Activated CD4-positive, alpha-beta T cell treated with anti-CD3 and anti-CD28 coated beads, Interleukin-2, amount 50 U/mL, for 1 hour (primary cell): ENCODE measurements at places on chromosomes 3 and 15.

- no peak for DNase-seq
Observed at GRCh38 chr3:176755552-176755951, 441.7 kb downstream of the TBL1XR1 start.

DNA sequence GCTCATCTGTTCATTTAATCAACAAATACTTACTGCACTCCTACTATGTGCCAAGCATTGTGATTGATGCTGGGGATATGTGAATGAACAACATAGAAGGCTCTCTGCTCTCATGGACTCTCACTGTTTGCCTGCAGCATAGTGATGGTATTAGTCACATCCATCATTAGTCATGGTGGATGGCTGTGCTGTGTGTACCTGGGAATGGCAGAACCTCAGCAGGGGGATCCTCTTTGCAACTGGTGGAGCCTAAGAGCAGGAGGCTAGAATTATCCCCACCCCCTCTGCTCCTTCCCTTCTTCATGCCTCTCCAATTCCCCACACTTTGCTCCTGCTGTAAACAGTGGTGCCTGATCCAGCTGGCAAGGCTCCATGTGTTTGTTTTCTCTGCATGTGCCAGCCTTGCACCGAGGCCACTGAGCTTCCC, 20.5 kb downstream of the BOC start:
- DNase-seq = no peak

- DNase-seq = no peak
Observed at GRCh38 chr3:67737906-67738865, 83.8 kb upstream of the SUCLG2 start.

GRCh38 chr15:65484876-65485275, 32.6 kb downstream of the DPP8 start:
- DNase-seq = no peak

GRCh38 chr15:31489801-31490646, 163.4 kb downstream of the KLF13 start:
- DNase-seq = peak; percentile 28

DNA sequence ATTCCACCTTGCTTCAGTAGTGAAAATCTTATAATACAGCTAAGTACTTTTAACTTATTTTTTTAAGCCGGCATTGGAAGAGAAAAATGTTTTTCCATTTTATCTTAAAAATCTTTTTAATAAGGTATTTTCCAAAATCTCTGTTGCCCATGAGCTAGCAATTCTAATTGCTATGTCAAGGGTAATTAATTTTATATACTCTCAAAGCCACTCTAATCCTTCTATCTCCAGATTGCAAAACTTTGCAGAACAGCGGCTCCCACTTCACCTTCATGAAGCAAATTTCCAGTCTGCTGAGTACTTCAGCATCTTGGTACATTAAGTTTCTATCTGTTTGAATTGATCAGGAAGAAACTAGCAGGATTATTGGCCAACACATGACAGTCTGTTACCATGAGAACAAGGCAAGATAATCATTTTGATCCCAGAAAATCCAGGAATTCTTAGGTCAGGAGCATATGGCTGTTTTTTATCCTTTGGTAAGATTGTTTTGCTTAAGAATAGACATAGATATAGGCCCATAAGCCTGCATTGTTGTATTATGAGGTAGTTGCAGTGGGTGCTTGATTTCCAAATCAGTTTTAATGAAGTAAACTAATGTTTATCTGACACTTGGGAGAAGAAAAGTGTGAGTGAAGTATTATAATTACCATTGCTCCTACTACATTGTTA, 6.0 kb downstream of the TIPARP start:
- no peak for DNase-seq

DNA sequence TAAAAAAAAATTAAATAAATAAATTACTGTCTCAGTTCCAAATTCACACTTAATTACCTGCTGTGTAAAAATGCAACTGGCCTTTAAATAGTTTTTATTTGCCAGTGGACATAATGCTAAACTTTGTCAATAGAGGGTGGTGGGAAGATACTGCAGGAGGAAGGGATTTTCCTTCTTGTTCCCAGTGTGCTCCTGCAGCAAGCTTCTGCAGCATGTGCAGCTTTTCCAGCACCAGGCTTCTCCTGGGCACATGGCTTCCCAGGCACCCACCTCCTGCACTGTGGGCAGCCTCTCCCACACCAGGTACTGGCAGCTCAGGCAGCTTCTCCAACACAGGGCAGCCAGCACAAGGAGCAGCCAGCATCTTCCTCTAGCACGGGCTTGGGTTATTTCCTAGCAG, 29.6 kb upstream of the BBX start:
- DNase-seq = no peak

DNA sequence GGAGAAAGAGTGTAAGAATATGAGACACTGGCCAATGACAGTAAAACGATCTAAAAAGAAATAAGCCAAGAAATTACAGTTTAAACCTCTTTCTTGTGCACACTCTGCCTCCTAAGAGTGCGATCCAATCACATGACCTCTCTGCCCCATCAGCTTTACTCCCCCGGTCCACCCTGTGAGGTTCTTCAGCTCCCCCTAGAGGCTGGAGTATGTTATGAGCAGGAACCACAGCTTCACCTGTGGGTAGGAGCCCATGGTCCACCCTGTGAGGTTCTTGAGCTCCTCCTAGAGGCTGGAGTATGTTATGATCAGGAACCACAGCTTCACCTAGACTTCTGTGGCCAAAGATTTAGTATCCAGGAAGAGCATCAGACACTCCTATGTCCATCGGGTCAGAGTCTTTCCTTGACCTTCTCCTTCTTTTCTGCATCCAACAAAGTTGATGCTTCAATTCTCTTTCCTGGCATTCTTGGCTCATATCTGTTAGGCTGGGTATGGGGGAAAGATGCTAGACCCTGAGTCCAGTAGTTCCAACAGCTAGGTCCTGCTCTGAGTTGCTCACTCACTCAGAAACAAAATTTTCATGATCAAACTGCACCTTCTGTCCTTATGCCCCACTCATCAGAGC, 164.0 kb downstream of the MINAR1 start:
- DNase-seq = no peak

GRCh38 chr3:180871901-180872300, 40.6 kb upstream of the FXR1 start:
- DNase-seq = no peak

- DNase-seq = no peak
Observed at GRCh38 chr15:68205954-68206539, 915 bp upstream of the CALML4 start.

- no peak for DNase-seq
Observed at GRCh38 chr3:25430287-25430934, 2.3 kb downstream of the RARB start.

GRCh38 chr3:11718637-11719405, 75.1 kb upstream of the VGLL4 start:
- peak; percentile 21 for DNase-seq

- DNase-seq = no peak
Observed at GRCh38 chr3:60746043-60746638, 505.1 kb downstream of the FHIT start.

- DNase-seq = no peak
Observed at GRCh38 chr3:146154995-146155394, 6.0 kb downstream of the PLOD2 start.

DNA sequence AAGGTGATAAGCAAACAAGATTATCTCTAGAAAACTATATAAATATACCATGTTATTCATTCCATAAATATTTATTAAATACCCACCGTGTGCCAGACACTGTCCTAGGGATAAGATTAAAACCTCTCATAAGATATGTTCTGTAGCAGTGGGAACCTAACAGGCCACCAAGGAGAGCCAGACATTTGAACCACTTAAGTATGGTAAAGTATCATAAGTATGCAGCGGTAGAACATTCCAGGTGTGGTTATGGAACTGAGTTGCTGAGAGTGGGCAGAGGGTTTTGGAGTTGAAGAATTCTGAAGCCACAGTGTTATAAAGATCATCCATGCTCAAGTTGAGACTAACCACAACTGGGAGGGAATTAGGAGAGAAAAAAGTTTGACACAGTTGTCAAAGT, 14.7 kb downstream of the FILIP1L start:
- no peak for DNase-seq

GRCh38 chr3:168197162-168197561, 101.4 kb upstream of the GOLIM4 start:
- DNase-seq = no peak

DNA sequence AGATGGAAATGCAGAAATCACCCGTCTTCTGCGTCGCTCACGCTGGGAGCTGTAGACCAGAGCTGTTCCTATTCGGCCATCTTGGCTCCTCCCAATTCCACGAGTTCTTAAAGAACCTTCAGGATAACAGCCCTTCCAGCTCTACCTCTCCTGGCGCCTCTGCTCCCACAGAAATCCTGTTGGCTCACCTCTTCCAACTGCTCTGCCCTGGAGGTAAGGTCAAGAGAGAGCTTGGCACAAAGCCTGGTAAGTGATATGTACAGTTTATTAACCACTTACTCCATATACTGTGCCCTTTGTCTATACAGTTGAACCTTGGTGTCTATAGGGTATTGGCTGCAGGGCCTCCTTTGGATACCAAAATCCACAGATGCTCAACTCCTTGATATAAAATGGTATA, 17.8 kb upstream of the FGF12 start:
- DNase-seq = no peak

DNA sequence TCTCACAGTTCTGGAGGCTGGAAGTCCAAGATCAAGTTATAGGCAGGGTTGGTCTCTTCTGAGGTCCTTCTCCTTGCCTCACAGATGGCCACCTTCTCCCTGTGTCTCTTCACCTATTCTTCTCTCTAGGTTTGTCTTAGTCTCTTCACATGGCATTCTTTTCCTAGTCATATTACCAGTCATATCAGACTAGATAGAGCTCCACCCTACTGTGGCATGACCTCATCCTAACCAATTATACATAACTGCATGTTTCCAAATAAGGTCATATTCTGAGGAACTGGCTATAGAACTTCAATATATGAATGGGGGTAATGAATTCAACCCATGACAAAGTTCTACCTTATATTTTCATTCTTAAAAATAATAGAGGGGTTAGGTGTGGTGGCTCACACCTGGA, 196.4 kb upstream of the UBE3A start:
- DNase-seq = no peak

GRCh38 chr3:1943395-1944118, 155.1 kb upstream of the CNTN4 start:
- DNase-seq = no peak

DNA sequence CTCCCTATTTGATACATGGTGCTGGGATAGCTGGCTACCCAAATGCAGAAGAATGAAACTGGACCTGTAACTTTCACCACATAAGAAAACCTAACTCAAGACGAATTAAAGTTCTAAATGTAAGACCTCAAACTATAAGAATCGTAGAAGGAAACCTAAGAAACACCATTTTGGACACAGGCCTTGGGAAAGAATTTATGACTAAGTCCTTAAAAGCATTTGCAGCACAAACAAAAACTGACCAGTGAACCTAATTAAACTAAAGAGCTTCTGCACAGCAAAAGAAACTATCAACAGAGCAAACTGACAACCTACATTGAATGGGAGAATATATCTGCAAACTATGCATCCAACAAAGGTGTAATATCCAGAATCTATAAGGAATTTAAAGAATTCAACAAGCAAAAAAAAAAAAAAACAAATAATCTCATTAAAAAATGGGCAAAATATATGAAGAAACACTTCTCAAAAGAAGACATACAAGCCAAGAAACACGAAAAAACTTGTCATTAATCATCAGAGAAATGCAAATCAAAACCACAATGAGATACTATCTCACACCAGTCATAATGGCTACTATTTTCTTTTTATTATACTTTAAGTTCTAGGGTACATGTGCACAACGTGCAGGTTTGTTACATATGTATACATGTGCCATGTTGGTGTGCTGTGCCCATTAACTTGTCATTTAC, 37.0 kb downstream of the HDGFL3 start:
- DNase-seq = no peak

- no peak for DNase-seq
Observed at GRCh38 chr3:25007974-25008658, 419.9 kb upstream of the RARB start.

DNA sequence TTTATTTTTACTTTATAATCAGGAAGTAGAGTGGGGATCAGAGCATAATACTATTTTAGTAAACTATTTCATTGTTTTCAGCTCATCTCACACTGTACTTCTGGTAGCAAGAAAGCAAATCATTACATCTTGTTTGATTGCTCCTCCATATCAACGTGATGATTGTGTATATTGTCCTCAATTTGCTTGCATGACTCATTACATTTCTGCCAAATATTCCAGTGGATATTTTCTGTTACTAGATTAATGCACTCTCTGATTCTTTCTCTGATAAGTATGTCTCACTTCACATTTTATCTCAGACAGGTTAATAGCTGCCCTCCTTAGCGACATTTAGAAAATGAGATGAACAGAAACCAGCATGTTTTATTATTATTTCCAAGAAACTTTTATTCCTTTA, 1145.3 kb downstream of the OTOL1 start:
- DNase-seq = no peak

GRCh38 chr3:39592311-39593050, 125.0 kb downstream of the MOBP start:
- DNase-seq = no peak

- DNase-seq = no peak
Observed at GRCh38 chr3:143203142-143203541, 83.6 kb downstream of the CHST2 start.

- no peak for DNase-seq
Observed at GRCh38 chr3:28989646-28990089, 291.2 kb upstream of the RBMS3 start.

DNA sequence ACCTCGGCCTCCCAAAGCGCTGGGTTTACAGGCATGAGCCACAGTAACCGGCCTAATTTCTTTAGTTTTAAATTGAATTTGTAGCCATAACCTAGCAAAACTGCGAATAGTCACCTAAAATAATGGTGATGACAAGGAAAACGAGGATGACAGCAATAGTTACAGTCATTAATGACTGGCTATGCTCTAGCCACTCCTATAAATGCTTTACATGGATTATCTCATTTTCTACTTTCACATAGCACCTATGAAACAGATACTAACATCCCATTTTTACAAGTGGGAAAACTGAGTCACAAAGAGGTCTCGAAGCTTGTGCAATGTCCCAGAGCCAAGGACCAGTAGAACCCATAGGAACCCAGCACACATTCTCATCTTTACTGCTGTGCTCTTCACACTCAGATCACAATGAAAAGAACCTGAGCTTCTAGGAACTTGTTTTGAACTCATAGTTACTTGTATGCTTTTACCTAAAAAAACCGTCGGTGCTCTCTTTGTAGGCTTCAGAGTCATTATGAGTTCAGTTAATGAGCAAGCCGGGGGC, 39.4 kb downstream of the FBXL22 start:
- DNase-seq = no peak

GRCh38 chr15:39462691-39463090, 118.2 kb upstream of the THBS1 start:
- no peak for DNase-seq

- DNase-seq = no peak
Observed at GRCh38 chr15:90184119-90184785, 16.9 kb upstream of the SEMA4B start.

- no peak for DNase-seq
Observed at GRCh38 chr15:25707656-25708365, 155.3 kb downstream of the ATP10A start.
